Liver (tissue), 10 donors: ENCODE measurements at places on chromosomes 13 and 19. TPM values are rescaled to one million over a fixed set of nuclear protein-coding genes. Genes with fewer than 3 reads are reported as not detected.

CAPS gene
- 2.1 TPM for total RNA-seq

IZUMO2 gene
- not detected for total RNA-seq

ADGRE3 gene
- total RNA-seq, result 0.28 TPM

ZNF763 gene
- 1.3 TPM for total RNA-seq

ZNF154 gene
- total RNA-seq, result 2.2 TPM

RXFP2 gene
- not detected for total RNA-seq

PGPEP1 gene
- total RNA-seq, result 48.3 TPM

KLK15 gene
- not detected for total RNA-seq

GPR12 gene
- total RNA-seq, result not detected

CLC gene
- not detected for total RNA-seq

GRCh38 chr19:51159656-51160055, 17.6 kb downstream of the SIGLEC7 start:
- no peak for DNase-seq

DNA sequence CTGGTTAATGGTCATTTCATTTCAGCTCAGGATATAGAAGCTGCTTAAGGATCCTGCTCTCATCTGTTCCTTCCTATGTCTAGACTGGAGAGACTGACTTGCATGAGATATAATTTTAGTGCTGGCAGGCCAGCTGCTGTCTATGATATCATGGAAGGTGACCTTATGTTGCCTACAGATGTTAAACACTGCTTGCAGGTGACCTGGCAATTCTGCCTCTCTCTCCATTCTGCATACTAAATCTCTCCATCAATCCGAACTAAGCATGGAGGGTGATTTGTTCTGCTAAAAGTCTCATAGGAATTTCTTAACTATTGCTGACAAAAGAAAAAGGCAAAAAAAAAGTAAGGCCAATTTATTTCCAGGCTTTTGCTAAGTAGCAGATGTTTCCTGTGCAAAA, 81.0 kb downstream of the CCNA1 start:
- no peak for DNase-seq

DNA sequence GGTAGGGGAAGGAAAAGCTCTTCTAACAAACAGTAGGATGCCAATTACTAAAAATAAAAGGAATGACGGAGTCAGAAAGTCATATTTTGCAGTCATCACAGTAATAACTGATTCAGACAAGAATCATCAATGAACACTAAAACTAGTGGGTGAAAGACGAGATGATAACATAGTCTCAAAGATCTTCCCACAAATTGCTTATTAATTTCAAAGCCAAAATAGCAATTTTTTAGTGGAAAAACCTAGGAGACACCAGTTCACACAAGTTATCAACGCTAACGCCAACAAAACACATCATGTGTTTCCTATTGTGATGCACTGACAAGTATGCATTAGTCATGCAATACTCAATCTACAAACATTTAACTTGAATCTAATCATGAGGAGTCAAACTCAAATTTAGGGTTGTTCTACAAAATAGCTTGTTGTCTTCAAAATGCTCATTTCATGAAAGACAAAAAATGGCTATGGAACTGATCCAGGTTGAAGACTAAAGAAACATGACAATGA, 18.6 kb downstream of the ZNF233 start:
- no peak for DNase-seq

DNA sequence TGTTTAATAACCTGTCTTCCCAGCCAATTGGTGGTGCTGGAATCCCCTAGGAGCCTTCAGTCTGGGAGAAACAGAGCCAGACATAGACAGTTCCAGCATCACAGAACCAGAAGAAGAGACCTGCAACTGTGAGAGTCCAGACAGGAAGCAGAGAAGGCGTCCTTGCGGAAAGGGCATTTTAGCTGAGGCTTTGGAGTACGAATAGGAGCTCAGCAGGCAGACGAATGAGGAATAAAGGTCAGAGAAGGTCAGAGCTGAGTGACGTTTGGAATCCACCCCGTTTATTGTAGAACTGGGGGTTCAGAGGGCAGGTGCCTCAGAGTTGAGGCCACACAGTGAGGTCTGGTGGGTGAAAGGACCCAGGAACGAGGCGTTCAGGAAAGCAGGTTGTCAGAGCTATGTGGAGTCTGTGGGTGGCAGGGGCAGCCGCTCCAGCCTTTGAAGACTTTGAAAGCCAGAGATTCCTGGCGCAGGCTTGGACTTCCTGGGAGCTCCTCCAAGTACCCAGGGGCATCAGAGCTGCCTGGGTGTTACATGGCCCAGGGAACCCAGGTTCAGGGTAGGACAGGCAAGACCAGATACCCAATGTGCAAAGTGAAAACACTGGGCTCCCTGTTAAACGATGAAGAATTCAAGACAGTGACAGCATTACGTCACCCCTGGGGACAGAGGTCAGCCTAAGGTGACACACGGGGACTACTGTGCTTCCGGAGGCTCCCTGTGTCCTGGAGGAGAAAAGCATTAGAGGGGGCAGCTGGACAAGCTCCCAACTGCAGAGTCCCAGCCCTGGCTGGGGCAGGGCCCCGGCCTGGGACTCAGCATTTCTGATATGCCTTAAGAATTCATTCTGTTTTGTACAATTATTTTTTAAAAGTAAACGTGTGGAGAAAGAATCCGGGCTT, 5.5 kb downstream of the ARRDC2 start:
- peak; percentile 62 for DNase-seq

DNA sequence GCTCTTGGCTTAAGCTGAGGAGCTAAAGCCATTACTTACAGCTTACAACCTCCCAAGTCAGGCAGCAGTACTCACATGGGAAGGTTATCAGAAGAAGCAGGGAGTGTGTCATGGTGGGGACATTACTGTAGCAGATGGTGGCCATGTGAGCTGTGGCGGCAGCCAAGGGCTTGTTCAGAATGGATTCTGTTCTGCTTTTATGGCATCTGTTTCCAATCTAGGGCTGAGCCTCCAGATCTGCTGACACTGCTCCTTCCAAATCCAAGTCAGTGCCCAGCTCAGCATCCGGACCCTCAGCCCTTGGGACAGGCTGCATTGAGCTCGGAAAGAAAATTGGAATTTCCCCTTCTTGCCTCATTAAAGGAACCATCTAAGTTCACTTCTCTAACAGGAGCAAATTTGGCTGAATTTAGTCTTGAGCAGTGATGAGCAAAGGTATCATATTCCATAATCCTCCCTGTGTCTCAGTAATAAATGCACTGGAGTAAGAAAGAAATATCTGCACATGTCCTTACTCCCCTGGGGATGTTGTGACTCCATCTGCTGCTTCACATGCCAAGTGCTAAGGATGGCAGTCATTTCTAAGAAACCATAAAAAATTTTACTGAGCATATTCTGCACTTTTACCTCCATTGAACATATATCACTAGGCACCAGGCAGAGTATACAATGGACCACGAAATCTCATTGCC, 73.9 kb downstream of the KCTD12 start:
- DNase-seq, result no peak

GRCh38 chr19:38211151-38211591, 12.9 kb downstream of the DPF1 start:
- no peak for DNase-seq

DNA sequence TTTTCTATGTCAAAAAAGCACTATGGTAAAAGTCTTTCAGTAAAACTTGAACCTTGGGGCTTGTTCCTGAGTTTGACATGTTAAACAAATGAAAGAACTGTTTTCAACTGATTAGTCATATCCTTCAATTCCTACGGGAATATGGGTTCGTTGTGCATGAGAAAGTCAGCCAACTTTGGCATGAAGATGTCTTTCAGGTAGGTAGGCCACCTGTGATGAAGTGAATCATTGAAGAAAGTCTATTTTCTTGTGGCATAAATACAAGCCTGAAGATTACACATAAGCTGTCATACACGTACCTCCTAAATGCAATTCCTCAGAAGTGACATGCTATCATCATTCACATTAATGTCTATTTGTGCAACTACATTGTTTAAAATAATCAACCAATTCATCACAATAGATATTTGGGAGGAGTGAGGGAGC, 513.0 kb downstream of the IRS2 start:
- no peak for DNase-seq

- no peak for DNase-seq
These were observed 30.8 kb downstream of the WTIP start for GRCh38 chr19:34512254-34512822.

GRCh38 chr19:6576869-6577475, 14.0 kb downstream of the CD70 start:
- DNase-seq, result no peak

DNA sequence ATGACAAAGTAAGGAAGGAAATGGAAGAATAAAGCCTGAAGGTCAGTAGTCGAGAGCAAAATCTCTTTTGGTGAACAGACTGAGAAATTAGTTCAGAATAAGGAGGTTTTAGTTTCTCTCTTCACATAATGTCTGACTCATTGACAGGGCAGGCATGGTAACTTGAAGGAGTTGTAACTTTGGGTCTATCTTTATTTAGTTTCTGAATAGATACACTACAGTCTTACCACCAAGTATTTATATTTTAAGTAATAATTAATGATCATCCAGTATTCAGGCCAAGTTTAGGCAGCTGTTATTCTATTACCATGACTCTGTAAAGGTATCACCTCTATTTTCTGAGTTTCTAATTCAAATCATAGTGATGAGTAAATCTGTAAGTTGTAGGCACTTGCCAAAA, 219.9 kb downstream of the SPRY2 start:
- DNase-seq, result no peak

DNA sequence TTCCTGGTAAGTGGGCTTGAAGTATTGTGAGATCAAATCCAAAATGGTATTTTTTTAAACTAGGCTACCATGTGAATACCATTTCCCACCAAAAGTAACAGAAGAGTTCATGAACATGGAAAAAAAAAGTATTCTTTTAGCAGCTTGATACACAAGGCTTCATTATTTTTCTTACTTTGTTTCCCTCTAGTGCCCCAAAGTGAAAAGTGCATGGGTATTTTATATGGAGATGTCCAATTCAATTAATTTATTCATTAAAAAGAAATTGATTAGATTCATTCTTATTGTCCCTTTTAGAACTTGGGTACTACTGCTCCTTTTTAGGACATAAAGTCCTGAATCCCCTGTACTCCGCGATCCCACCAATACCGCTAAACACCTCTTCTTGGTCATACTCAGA, 28.6 kb upstream of the SCEL start:
- DNase-seq, result no peak

DNA sequence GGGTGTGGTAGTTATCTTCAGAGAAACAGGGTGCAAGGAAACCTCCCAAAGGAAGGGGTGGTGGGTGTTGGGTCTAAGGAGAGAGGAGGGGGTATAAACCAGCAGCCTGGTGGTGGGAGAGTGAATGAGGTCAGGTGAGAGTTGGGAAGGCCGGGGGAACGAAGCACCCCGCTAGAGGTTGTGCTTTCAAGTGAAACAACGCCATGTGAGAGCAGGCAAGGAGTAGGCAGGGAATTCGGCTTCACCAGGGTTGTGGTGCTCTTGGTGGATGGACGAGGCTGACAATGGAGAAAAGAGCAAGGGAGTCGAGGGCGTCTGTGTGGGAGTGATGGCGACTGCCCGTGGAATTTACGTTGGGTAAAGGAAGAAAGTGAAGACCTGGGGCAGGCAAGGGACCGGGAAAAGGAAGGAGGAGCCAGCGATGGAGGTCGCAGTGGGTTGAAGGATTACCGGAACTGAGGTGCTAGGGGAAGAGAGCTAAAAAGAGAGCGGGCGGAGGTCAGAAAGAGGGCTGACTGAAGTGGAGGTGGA, 2.1 kb upstream of the MLNR start:
- DNase-seq, result no peak

DNA sequence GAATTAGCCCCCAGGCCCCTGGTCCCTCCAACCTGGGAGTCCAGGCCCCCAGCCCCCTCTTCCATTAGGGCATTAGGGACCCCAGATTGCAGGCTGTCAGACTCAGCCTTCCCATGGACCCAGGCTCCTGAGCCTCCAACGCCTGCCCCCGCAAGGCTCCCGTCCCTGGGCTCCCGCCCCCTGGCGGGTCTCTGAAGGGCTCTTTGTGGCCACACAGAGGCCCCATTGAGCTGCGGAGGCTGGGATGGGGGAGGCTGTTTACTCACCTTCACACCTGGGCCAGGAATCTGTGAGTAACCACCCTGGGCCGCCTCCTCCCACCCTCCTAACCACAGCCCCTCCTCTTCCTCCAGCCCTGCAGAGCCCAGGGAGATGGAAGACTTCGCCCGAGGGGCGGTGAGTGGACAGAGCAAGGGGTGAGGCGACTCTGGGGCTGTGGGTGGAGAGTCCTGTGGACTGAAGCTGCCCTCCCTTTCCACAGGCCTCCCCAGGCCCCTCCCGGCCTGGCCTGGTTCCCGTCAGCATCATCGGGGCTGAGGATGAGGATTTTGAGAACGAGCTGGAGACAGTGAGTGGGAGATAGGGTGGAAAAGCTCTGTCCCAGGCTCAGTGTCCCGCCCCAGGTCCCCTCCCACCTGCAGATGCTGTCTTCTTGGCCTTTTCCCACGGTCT, 4.9 kb downstream of the ARHGEF1 start:
- DNase-seq, result no peak

GRCh38 chr13:104869501-104869900, 1666.0 kb downstream of the EFNB2 start:
- DNase-seq, result no peak

DNA sequence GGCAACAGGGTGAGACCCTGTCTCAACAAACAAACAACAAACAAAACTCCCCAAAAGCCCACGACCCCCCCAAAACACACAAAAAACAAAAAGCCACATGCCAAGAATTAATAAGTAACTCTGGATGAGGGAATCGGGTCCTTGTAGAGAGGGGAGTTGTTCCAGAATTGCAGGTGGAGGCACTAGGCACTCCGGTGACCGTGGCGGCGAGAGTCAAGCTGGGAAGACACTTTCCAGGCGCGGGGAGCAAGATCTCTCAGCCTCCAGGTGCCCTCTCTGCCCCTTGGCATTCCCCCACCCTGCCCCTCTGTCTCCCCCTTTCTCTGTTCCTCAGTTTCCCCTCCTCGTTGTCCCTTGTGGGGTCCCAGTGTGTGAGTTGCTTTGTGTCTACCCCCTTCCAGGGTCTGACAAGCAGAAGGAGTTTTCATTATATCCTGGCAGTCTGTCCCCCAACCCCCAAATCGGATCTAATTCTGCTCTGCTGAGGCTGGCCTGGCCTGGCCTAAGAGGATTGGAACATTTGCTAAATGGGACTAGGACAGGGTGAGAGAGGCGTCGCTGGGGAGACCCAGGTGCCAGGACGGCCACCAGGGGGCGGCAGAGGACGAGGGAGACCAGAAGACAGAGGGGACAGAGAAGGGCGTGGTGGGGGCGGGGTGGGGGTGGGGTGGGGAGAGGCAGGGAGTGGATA, 8.3 kb upstream of the CRX start:
- peak; percentile 87 for DNase-seq
